ENCODE measurements at places on chromosomes 1 and 21.

DNA sequence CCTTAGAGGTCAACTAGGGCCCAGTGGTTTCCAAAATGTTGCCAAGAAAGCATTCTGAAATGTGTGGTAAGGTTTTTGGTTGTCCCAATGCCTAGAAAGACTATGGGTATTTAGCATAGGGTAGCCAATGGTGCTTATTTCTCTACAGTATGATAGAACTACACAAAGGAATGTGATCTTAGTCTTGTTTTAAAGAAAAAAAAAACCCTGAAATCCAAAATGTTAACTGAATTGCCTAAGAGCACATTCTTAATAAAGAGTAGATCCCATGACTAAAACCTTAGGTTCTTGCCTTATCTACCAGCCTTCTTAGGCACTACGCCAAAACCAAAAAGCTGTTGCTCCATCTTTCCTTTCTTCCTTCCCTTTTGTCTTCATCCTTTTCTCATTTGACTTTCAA, 428.2 kb downstream of the MRPL39 start:
- no peak for DNase-seq

GRCh38 chr1:91819038-91819788, 66.7 kb downstream of the TGFBR3 start:
- no peak for DNase-seq

- DNase-seq, result no peak
These were observed 23.7 kb downstream of the PRRX1 start for GRCh38 chr1:170687621-170688020.

GRCh38 chr1:76142771-76143540, 68.4 kb downstream of the ST6GALNAC3 start:
- DNase-seq, result no peak

- no peak for DNase-seq
These were observed 71.4 kb downstream of the MEGF6 start for GRCh38 chr1:3539707-3540425.

DNA sequence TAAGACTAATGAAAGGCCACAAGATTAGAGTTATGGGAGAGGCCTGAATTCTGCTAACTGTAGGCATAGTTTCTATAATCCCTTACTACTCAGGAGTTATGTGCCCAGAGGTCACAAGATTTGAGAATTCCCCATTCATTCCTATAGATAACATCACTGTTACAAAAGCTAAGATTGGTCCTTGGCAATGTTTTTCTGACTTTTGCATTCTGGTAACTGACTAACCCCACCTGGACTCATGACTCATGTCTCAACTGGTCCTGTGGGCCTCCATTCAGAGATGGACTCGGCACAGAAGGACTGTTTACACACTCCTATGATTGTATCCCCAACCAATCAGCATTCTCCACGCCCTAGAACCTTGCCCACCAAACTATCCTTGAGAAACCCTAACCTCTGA, 249.0 kb upstream of the ZP4 start:
- no peak for DNase-seq

All from GM06990 (cell line).